ENCODE measurements at places on chromosomes 1 and 21. TPM values are rescaled to one million over a fixed set of nuclear protein-coding genes. Genes with fewer than 3 reads are reported as not detected.
A peak's percentile ranks its signal among the peaks of the same experiment; 100 is the strongest.

Gene LCE2B
- not detected for total RNA-seq

Gene AADACL4
- not detected for total RNA-seq

Gene LIN9
- 18.9 TPM for total RNA-seq

DNA sequence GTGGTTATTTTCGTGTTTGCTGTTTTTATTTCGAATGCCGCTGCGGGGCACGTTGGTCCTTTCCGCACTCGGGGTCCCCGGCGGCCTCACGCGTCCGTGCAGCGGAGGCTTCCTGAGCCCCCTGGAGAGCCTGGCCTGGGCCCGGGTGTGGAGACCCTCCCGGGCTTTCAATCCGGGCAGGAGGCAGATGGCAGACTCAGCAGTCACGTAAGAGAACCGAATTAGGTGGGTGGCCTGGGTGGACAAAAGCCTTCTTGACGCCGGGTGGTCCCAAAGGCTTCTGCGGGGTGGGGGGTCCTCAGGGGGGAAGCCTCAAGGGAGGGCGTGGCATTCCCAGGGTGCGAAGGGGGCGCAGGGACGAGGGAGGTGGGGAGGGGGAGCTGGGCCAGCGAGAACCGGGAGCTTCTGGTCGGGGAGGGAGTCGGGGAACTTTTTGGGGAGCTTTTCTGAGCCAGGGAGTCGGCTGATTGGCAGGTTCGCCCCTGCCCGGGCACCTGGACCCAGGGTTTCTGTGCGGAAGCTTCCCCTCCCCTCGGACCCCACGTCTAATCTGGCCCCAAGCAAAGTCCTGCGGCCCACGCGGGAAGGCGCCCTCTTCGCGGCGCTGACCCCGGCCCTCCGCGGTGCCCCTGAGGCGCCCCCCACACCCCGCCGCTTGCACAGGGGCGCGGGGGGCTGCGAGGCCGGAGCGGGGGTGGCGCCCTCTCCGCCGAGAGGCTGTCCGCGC, 1.3 kb upstream of the HES4 start:
- DNase-seq = peak; percentile 50

- no peak for DNase-seq
These were observed 1.8 kb downstream of the LPGAT1 start for GRCh38 chr1:211828584-211829342.

GRCh38 chr1:159076438-159077119, at the start of gene AIM2:
TSS of gene AIM2 (minus strand) at chr1:159076766. CDS start at chr1:159073499, 3,267 bp downstream.
- DNase-seq = peak; percentile 70

- peak; percentile 54 for DNase-seq
These were observed 20.8 kb upstream of the IL10 start for GRCh38 chr1:206792939-206793607.

Gene TRNP1
- 3.3 TPM for total RNA-seq

GRCh38 chr21:42939582-42940413, 14.4 kb upstream of the ERVH48-1 start:
- peak; percentile 90 for DNase-seq

- no peak for DNase-seq
These were observed 18.6 kb downstream of the NADK start for GRCh38 chr1:1759456-1760344.

Gene RPTN
- not detected for total RNA-seq

DNA sequence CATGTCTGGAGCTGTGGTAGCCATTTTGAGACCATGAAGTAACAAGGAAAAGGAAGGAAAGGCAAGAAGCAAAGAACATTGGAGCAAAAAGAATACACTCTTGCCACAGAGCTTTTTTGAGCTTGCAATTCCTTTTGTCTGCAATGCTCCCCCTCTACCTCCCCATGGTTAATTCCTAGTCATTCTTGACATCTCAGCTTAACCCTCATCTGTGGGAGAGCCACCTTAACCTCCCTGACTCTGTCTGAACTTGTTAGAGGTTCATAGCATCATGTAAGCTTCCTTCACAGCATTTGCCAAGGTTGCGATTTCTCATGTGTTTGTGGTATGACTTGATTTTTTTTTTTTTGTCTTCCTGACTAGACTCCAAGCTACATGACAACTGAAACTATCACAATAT, 564.1 kb upstream of the PLXNA2 start:
- no peak for DNase-seq

Gene PRDM16
- total RNA-seq = 3.1 TPM

DNA sequence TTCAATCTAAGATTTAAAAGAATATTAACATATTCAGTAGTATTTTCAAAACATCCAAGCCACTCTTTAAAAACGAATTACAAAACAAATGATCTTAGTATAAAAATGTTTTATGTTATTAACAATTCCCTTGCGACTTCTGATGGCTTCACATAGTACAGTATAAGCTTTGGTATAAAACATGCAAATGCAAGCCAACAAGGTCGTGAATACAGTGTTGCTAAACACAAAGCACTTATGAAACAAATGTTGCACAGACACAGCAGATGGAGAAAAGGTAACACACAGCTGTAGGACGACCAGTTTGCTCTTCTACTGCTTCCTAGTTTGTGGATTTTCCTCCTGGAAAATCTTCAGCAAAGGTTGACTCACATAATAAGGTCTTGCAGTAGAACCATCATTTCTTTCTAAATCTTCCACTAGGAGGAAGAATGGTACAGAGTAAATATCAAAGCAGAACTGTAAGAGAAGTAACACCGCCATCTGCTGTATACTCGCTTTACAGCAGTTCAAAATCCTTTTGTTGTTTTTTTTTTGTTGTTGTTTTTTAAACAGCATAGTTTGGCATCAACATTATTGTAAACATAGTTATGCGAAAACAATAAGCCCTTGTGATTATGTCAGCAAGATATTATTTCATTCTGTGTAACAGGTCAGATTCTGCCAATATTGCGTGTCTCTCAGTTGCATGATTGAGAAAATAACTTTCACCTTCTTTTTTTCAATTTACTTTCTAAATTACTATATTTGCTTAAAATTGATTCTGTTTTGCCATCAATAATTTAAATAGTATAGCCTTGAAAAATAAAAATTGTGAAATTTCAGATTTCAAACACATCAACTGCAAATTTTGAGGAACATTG, 69.5 kb downstream of the LHX8 start:
- peak; percentile 3 for DNase-seq

Gene PDZK1
- total RNA-seq = 1.3 TPM

Gene HSD3B1
- not detected for total RNA-seq

DNA sequence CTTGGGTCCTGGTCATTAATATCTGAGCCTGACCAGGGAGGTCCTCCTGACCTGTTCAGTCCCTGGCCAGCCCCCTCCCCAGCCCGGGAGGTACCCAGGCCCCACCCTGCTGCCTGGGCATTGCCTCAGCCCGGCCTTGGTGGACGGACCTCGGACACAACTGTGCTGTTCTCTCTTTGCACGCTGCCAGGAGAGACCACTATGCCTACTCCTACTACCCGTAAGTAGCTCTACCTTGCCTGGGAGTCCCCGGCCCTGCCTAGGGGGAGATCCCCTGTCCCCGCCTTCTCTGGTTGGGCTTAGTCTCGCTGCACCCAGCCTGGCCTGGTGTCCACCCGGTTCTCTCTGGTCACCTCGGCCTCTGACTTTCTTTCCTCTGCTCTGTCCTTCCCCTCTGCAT, 53.2 kb downstream of the PTPRU start:
- DNase-seq = no peak

DNA sequence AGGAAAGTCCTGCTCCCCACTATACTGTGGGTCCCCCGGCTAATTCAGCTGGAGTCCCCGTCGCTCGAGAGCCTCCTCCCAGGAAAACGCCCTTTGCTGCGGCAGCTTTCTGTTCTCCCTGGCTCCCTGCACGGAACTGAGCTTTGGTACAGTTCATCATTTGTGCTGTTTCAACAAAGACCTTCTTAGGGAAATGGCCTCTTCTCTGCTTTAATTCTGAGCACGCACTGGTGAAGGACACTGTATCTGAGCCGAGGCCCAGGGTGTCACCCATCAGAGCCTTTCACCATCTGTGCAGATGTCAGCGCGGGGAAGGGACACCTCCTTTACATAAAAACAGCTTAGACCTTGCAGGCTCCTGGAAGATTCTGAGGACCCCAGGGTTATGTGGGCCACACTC, 13.5 kb upstream of the PEX10 start:
- DNase-seq = no peak

- no peak for DNase-seq
These were observed 12.1 kb downstream of the RGS1 start for GRCh38 chr1:192587386-192588266.

DNA sequence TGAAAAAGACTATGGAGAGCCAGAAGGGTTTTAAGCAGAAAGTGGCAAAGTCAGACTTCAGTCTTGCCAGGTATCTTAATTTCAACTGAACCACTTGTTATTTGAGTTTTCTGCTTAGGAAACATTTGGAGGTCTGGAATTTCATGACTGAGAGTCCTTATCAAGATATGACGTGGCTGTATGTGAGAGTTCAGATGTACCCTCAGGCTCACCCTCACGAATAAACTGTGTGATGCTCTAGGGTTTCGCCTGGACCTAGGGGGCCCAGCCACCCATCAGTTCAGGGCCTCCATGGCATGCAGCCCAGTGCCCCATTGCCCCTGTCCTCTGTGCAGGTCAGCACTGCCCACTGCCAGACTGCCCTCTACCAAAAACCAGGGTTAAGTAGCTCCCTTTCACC, 30.6 kb upstream of the TADA1 start:
- peak; percentile 71 for DNase-seq

- no peak for DNase-seq
These were observed 13.9 kb upstream of the C2CD2 start for GRCh38 chr21:41967708-41968107.

DNA sequence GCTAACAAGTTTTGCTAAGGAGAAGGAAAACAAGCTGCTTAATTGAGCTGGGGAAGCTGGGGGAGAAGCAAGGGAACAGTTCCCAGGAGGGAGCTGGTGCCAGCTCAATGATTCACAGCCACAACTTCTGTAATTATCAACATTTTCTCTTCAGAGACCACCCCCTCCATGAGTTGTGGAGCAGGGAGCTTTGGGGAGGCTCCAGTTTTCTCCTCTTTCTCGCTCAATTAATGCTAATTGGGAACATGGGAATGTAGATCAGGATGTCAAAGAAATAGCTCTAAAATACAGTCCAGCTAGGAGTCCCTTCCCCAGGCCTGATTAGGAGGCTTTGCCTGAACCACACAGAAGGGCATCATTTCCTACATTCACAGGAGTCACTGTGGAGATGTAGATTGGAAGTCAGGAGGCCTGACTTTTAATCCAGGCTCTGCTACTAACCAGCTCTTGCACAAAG, 12.1 kb upstream of the MNDA start:
- DNase-seq = peak; percentile 46

DNA sequence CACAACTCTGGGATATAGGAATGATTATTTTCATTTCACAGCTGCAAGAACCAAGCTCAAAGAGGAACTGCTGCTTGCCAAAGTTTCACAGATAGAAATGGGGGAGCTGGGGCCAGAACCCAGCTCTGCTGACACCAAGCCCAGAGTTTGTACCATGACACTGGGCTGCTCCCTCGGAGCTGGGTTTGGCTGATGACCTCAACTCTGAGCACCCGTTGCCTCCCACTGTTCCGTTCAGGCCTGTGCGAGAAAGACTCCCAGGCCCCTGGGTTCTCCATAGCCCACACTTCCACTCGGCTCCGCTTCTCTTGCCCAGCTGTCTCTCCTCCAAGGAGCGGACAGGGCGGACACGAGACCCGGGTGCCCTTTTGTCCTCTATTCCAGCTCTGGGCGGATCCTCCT, 55.2 kb downstream of the NGF start:
- DNase-seq = no peak

Gene GUCA2A
- not detected for total RNA-seq

Gene C1orf116
- 0.11 TPM for total RNA-seq

All from Daoy (cell line).